ENCODE measurements at places on chromosomes 4 and X. TPM values are rescaled to one million over a fixed set of nuclear protein-coding genes. Genes with fewer than 3 reads are reported as not detected.

Gene NPY2R
- total RNA-seq: not detected

Gene ASB11
- total RNA-seq: not detected

Gene DUSP9
- not detected for total RNA-seq

Gene STIM2
- total RNA-seq: 12.0 TPM

Gene NAP1L3
- 11.4 TPM for total RNA-seq

Gene PYURF
- 85.2 TPM for total RNA-seq

Gene IL1RAPL1
- total RNA-seq: 4.3 TPM

Gene NSUN7
- total RNA-seq: 0.24 TPM

Gene FATE1
- not detected for total RNA-seq
